Amniotic epithelial cell (primary cell): ENCODE measurements at places on chromosomes 6 and 20.

- no peak for DNase-seq
Observed at GRCh38 chr6:105740946-105741645, 338.2 kb upstream of the PREP start.

- DNase-seq: peak; percentile 86
Observed at GRCh38 chr20:46695892-46696291, 6.6 kb upstream of the TP53RK start.

GRCh38 chr6:134846865-134847264 is 103.0 kb downstream of the ALDH8A1 start:
- DNase-seq: no peak

DNA sequence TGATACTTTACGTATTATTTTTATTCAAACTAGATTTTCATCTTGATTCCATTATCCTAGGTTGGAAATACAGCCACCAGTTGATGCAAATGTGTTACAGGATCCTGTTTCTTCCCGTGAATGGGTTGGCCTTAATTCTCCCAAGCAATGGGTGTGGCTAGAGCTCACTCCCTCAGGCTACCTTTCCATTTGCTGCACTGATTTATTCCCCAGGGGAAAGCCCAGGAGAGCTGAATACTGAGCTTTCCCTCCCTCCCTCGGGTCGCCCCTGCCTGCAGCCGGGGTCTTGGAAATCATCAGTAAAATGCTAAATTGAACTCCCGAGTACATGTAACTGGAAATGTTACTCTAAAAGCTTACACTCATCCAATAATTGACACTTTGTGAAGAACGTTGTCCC is 9.9 kb downstream of the SMOC2 start:
- no peak for DNase-seq

DNA sequence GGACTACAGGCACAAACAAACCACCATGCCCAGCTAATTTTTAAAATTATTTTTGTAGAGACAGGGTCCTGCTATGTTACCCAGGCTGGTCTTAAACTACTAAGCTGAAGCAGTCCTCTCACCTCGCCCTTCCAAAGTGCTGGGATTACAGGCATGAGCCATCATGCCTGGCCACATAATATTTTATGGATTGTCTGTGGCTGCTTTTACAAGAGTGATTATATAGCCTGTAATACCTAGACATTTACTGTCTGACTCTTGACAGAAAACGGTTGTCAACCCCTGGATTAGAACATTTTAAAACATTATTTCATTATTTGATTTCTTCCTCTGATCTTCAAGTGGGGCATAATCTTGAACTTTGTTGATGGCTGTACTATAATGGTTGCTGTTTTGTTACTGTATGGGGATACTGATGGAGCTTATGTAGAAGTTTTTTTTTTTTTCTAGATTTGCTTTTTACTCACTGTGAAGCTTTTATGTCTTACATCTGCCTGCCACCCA is 14.3 kb downstream of the PARD6B start:
- no peak for DNase-seq
